ENCODE measurements at places on chromosomes 7 and 10. TPM values are rescaled to one million over a fixed set of nuclear protein-coding genes. Genes with fewer than 3 reads are reported as not detected.

DNA sequence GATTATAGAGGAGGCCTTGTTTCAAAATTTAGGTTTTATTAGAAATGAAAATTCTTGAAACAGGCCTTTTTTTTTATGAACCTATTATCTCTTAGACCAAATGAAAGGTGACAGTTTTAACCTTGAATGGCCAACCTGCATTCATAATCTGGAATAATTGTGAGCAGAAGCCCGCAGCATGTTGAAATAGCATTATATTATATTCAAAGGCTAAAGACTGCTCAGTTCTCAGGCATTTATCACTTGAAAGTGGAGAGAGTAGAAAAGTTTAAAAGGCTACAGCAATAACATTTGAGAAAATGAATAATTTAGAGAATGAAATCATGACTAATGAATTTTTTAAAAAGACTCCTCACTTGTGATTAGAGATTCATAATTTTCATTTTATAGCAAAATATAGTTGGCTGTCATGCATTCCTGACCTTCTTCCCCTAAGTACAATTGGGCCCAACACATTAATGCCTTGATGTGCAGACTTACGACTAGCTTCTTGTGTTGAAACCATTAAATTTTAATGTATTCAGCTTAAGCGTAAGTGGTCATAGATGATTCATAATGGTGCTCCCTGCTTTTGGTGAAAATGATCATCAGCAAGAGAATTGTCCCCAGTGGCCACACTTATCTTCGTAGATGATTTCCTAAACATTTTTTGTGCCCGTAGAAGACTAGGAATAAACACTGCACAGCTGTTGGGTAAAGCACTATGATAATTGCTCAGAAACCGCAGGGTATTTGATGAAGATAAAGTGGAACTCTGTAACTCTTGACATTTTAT is 346.6 kb upstream of the BMPER start:
- DNase-seq: no peak
- H3K4me3 ChIP-seq: no peak overlapping the region
- no peak overlapping the region for H3K27ac ChIP-seq
- H3K27me3 ChIP-seq: no peaks in the 10 kb centered on the region
- no peaks in the 10 kb centered on the region for H3K4me1 ChIP-seq
- H3K36me3 ChIP-seq: no peaks in the 10 kb centered on the region

- peaks cover 10% of the 10 kb centered on the region for H3K4me1 ChIP-seq
- peaks cover 6% of the 10 kb centered on the region for H3K36me3 ChIP-seq
- DNase-seq: no peak
- no peak overlapping the region for H3K4me3 ChIP-seq
Measured at GRCh38 chr10:96878057-96878456, 46.0 kb downstream of the LCOR start.

DNA sequence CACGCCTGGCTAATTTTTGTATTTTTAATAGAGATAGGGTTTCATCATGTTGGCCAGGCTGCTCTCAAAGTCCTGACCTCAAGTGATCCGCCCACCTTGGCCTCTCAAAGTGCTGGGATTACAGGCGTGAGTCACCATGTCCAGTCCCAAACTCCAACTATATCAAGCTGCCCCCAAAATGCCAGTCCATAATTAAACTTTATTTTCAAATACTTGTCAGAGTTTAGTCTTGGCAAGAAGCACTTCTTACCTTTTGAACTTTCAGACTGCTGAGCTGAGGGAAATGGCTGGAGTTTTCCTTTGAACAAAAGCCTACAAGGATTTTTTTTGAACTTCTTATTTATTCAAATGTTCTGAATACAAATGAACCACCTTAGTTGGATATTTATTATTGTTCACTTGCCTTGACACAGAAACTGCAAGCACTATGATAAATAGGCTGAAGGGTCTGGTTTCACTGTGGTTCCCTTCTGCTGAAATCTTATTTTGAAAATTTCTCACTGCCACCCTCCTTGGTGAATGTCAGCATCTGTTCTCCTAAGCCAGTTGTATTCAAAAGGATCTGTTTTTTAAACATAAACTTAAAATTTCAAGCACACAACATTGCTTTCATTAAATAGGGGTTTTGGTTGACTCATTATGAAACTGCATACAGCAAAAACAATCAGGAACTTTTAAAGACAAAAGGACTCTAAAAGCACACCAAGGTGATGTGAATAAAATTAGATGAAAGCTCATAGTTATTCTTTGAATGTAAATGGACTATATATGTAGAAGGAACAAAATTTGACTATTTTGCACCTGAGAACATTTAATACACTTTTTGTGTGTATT is 101.7 kb upstream of the SLC26A5 start:
- no peak for DNase-seq
- no peaks in the 10 kb centered on the region for H3K36me3 ChIP-seq
- peaks cover 4% of the 10 kb centered on the region for H3K27me3 ChIP-seq
- no peak overlapping the region for H3K27ac ChIP-seq

GRCh38 chr10:65968871-65969270 is 957.0 kb upstream of the LRRTM3 start:
- no peaks in the 10 kb centered on the region for H3K27me3 ChIP-seq
- no peak overlapping the region for H3K27ac ChIP-seq
- no peaks in the 10 kb centered on the region for H3K4me1 ChIP-seq
- no peak overlapping the region for H3K4me3 ChIP-seq
- no peak for DNase-seq

- no peaks in the 10 kb centered on the region for H3K36me3 ChIP-seq
- no peaks in the 10 kb centered on the region for H3K4me1 ChIP-seq
- DNase-seq: no peak
- peaks cover 4% of the 10 kb centered on the region for H3K27me3 ChIP-seq
Measured at GRCh38 chr10:15898046-15898445, 37.7 kb upstream of the MINDY3 start.

GRCh38 chr7:39609113-39609934 is 14.0 kb upstream of the RALA start:
- no peak overlapping the region for H3K27ac ChIP-seq
- no peaks in the 10 kb centered on the region for H3K36me3 ChIP-seq
- peaks cover 29% of the 10 kb centered on the region for H3K4me1 ChIP-seq
- DNase-seq: no peak

DNA sequence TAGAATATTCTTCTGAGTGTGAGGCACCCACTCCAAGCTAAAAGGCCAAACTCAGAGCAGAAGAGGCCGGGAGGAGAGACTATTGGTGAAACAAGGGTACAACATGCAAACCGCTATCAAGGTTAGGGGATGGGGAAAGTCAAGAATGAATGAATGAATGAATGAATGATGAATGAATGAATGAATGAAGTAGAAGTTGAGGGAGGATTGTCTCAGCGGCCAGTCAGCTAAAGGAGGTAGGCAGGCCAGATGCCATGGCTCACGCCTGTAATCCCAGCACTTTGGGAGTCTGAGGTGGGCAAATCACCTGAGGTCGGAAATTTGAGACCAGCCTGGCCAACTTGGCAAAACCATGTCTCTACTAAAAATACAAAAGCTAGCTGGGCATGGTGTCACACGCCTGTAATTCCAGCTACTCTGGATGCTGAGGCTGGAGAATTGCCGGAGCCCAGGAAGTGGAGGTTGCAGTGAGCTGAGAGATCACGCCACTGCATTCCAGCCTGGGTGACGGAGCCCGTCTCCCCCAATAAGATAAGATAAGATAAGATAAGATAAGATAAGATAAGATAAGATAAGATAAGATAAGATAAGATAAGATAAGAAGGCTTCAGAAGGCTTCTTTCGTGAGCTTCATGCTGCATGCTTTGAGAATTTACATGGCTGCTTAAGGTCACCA is 250.8 kb downstream of the CCDC3 start:
- H3K27ac ChIP-seq: no peak overlapping the region
- no peak overlapping the region for H3K4me3 ChIP-seq
- H3K36me3 ChIP-seq: no peaks in the 10 kb centered on the region

- no peaks in the 10 kb centered on the region for H3K4me1 ChIP-seq
- H3K4me3 ChIP-seq: no peak overlapping the region
- H3K27me3 ChIP-seq: no peaks in the 10 kb centered on the region
- DNase-seq: no peak
- no peak overlapping the region for H3K27ac ChIP-seq
Measured at GRCh38 chr10:85789982-85790789, 576.4 kb downstream of the GRID1 start.

The TFEC gene
- not detected for total RNA-seq

The TMEM236 gene
- not detected for total RNA-seq

The CPXM2 gene
- not detected for total RNA-seq

Measured in activated T-helper 2 cell treated with anti-CD3 and anti-CD28 coated beads, Interferon-gamma antibody, Interleukin-2, Interleukin-4, amounts not matched to agents 10 μg/mL and 5 μg/mL and 100 μg/mL, durations not matched to agents 14 hours and 24 hours and 36 hours (primary cell).